ENCODE measurements at places on chromosomes 4 and X.

DNA sequence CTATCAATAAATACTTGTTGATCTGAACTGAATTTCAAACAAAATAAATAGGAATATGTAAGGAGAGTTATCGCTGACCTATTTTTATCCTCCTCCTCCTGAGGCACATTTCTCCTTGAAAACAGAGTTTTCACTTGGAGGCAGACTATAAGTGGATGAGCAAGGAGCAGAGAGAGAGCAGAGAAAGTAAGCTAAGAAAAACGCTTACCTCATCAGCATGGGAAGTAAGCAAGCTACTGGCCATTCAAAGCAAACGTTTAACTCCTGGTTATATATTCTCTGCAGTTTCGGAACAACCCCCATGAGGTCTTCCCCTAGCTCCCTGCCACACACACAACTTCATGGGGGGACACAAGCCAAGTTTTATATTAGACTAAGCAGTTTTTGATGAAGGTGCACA is 13.2 kb downstream of the ZDHHC9 start:
- DNase-seq: no peak

- DNase-seq: no peak
Observed at GRCh38 chr4:145333786-145334185, 147.9 kb upstream of the SMAD1 start.

GRCh38 chrX:132044953-132045352 is 21.9 kb downstream of the STK26 start:
- DNase-seq: no peak

DNA sequence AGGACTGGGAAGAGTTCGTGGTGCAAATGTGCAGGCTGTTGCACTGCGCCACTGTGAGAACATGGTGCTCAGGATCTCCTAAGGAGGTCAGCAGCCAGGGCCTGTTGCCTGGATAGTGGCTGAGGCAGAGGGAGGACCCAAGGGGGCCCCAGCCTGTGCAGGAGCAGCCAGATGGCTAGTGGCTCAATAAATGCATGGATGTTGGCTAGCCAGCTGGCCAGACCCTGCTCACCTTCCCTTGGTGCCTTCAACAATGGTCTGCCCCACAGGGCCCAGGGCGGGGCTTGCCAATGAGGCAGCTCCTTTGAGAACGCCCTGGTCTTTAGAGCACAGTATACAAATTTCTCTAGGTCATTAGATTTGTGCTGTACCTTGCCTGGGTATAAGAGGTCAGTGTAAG is 67.4 kb downstream of the TNIP2 start:
- DNase-seq: peak; percentile 21

GRCh38 chr4:67291644-67292043 is 253.7 kb downstream of the CENPC start:
- DNase-seq: no peak

DNA sequence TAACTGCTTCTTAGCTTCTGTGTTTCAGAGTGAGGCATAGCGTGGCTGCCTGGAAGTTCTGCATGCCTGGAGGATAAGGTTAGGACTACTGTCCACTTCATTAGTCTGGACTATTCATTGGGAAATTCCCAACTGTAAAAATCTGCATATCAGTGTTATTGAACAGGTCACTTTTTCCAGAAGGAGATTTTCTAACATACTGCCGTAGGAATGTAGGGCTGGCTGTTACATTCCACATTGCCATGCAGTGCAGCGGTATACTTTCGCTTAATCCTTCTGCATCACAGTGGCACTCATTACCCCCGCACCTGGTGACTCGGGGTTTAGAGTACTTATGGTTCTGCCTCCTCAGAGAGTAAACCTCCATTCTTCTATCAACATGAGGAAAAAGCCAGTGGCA is 104.6 kb downstream of the NPFFR2 start:
- no peak for DNase-seq

DNA sequence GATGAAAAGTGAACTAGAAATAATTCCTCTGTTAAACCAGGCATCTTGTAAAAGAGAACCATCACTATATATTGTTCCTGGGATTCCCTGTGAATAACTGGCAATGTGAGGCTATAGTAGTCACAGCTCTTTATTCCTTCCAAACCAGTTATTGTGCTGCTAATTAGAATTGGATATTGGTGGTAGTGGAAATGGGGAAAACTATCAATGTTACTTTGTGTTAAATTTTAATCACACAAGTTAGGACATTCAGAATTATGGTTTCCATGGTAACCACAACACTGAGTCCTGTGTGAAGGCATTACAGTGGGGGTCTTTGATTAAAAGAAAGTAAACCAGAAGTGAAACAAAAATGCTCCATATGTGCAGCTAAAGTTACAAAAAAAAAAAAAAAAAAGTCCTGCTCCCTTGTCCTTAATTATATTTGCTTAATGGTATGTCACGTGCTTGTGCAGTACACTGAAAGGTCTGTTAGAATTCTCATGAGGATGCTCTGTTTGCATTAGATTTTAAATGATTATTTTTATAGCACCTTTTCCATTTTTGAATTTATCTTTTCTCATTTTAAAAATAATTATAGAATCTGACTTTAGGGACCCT is 200.4 kb downstream of the ADGRL3 start:
- DNase-seq: no peak

DNA sequence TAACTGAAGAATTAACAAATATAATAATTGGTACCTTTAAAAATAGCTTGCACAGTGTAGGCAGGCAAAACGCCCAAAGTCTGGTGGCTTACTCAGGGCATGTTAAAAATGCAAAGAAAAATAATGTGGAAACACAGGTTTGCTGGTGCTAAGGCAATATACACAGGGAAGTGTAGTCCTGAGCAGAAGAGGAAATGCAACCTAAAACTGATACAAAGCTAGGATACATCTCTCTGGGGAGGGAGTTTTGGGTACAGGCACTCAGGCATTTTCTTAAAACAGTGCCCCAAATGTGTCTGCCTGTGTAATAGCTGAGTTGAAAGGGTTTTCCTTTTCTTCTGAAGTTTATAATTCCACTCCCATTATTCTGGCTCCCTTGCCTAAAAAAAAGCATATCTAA is 47.4 kb downstream of the TMPRSS11E start:
- DNase-seq: no peak

DNA sequence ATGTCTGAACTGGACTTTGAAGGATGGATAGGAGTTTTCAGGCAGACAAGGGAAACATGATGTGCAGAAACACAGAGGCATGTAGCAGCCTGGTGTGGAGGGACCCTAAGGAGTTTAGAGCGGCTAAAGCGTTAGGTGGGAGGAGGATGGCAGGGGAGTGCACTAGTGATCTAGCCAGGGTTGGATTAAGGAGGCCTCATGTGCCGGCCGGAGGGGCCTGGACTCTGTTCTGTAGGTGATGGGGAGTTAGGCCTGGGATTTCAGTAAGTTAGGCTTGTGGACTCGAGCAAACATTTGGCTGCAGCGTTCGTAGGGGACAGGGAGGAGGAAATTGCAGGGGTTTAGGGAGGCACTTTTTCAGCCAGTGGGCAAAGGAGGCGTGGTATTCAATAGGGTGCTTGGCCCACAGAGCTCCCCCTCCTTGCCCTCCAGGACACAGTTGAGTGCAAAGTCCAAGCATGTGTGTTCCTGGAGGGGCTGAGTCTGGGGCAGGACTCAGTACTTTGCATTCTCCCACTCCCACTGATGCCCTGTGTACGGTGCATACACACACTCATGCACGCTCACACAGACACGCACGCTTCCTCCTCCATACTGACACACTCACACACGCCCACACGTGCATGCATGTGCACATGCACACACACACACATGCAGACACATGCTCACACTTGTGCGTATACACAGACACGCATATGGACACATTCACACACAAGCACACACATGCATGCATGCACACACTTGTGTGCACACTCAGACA is 18.6 kb downstream of the PSAPL1 start:
- DNase-seq: no peak

DNA sequence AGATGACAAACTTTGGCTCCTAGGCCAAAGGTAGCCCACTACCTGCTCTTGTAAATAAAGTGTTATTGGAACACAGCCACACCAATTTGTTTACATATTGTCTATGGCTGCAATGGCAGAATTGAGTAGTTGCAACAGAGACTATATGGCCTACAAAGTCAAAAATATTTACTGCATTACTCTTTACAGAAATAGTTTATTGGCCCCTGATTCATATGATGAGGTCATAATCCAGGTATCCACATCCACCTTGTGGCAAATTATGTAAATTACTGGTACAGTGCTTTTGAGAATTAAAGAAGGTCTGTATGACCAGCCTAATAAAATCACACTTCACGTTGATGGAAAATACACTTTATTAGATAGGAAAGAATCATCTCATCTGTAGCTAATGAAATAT is 337.0 kb upstream of the DDX53 start:
- DNase-seq: no peak

- DNase-seq: no peak
Observed at GRCh38 chr4:72205831-72206230, 174.0 kb downstream of the NPFFR2 start.

DNA sequence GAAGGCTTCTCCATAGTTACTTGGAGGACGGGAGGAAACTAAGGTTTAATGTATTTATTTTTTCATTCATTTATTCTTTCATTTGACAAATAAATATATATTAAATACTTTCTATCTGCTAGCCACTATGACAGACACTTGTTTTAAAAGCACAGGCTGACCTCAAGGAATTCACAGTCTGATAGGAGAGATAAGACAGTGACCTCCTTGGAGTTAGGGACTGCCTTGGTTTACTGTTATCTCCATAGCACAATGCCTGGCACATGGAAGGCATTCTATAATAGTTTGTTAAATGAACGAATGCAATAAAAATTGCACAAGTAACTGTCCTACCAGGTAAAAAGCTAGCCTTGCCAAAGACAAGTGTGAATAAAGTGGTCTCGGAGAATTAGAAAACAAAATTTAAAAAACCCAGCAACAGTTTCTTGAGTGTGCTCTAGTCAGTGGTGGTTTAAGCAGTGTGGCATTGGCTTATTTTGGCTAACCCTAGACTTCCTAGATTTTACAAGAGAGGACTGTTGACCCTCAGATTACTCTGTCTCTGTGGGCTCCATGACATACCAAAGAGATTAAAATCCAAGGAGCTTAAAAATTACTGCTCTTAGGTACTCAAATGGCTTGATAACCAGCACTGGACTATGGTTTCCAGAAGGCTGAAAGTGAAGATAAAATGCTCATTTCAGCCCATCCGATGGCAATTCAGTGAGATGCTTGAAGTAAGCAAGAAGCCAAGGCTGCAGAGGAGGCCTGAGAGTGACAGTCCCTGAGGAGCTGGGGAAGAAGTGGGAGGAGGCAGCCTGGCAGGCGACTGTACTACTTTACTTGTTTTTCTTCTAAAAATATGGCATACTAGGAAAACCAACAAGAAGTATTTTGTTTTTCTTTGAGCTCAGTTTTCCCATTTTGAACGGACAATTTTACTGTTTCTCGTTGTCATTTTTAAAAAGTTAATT is 9.6 kb downstream of the AFP start:
- peak; percentile 10 for DNase-seq

- DNase-seq: no peak
Observed at GRCh38 chr4:187940299-187940698, 55.3 kb upstream of the ZFP42 start.

- no peak for DNase-seq
Observed at GRCh38 chrX:99798936-99799335, 611.1 kb downstream of the PCDH19 start.
